Myocyte (in vitro differentiated cells): ENCODE measurements at places on chromosomes 4 and X. TPM values are rescaled to one million over a fixed set of nuclear protein-coding genes. Genes with fewer than 3 reads are reported as not detected.

The SAGE1 gene
- not detected in 2 replicates for total RNA-seq

- no peak for DNase-seq
These were observed 28.0 kb upstream of the AMOT start for GRCh38 chrX:112868586-112868985.

- no peak for DNase-seq
These were observed 6.8 kb downstream of the MSX1 start for GRCh38 chr4:4866124-4866865.

DNA sequence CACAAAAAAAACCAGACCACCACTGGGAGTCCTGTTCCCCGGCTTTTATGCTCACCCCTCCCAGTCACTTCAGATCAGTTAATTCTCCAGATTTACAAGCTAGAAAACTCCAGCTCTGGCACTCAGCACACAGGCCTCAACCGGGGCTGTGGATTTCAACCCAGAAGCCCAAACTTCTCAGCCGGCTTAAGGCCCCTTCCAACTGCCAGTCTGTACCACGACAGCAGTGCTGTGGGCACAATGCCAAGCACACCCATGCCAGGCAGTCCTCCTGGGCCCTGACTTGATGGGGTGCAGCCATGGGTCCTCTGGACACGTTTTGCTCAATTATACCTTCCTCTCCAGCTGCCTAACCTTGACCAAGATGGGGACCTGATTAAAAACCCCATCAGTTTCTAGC, 12.2 kb downstream of the SOD3 start:
- no peak for DNase-seq

DNA sequence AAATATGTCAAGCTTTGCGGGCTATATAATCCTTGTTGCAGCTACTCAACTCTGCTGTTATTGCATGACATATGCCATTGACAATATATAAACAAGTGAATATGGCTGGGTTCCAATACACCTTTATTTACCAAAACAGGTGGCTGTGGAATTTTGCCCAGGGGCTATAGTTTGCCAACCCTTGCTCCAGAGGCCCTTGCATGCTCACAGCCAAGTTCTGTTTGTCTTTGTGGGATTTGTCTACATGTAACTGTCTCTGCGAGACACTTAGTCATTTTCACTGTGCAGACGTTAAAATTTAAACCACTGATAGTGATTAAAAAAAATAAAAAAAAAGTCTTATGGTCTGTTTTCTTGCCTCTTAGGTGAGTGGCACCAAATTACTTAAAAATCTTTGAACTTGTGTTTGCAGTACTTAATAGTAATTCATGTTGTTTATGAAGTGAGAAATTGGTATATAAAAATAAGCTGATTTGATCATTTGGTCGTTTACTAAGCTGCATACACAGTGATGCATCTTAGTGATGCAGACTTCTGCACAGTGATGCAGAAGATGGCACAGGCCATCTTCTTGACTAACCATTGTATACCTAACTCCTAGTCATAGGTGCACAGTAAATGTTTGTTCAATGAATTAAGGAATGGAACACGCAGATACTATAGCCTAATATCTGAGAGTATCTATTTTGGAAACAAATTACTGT, 170.9 kb downstream of the FRMPD4 start:
- DNase-seq, result no peak

The CFAP99 gene
- not detected in 2 replicates for total RNA-seq

- DNase-seq, result no peak
These were observed 105.9 kb upstream of the GPRIN3 start for GRCh38 chr4:89413518-89413917.

The USP17L26 gene
- total RNA-seq, result not detected in 2 replicates

The RASSF6 gene
- not detected in 2 replicates for total RNA-seq

GRCh38 chr4:72582853-72583252, 13.8 kb upstream of the ADAMTS3 start:
- no peak for DNase-seq

The HTR2C gene
- not detected in 2 replicates for total RNA-seq

The FHIP1A gene
- total RNA-seq, result 1.2 and 9.9 TPM in 2 replicates

DNA sequence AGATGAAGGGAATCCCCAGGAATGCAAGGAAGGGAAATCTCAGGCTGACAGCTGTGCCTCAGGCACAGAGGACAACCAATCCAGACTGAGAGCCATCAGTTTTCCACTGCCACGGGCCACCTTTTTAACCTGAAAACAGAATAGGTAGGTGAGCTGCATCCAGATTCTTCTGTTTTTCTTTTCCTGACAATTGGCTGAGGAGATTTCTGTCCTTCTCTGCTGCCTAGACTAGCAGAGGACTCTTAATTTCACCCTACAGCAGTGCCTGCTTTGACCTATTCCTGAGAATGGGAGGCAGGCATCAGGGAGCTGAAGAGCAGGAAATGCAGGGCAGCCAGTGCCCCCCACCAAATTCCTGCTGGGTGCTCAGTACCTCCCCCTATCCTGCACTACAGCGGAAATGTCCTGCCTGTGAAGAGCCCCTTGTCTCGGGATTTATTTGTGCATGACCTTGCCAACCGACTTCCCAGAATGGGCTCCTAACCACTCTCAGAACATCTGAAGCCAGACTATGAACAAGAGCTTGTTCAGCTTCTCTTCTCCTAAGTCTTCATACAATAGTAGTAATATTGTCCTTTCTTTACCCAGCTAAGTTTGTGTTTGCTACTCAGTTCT, 65.1 kb downstream of the CASK start:
- no peak for DNase-seq

DNA sequence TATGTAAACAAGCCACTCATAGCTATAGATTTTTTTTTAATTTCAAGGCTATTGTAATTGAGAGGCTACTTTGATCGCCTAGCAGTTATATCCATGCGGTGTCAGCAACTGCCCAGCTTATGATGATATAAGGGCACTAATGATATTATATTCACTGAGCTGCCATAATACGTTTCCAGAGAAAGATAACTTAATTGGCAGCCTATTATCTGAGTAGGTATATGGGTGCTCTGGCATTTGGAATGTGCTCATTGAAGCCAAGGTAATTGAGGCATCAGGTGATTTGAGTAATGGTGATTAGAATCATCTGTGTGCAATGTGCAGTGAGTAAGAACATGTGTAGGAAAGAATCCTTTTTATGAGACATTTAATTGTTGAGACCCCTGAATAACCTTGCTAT, 490.0 kb downstream of the CENPC start:
- DNase-seq, result no peak

The TMA16 gene
- 34.9 and 35.0 TPM in 2 replicates for total RNA-seq

The MMGT1 gene
- 26.7 and 31.6 TPM in 2 replicates for total RNA-seq

GRCh38 chr4:74297539-74297938, 10.7 kb upstream of the EPGN start:
- no peak for DNase-seq

DNA sequence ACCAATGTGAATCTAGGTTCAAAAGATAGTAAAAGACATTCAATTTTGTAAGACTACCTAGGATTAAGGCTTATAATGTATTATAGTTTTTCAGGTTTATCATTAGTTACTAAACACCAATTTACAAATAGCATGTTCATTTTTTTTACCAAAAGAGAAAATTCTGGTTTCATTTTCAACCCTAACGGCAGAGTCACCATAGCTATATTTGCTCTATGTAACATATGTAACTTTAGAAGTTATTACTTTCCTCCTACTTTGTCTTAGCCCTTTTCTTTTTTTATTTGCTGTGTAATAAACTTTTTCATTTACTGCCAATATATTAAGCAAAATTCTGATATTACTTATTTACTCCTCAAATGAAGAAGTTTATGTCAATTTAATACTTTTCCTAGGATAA, 639.6 kb downstream of the ARAP2 start:
- DNase-seq, result no peak

The SNX25 gene
- total RNA-seq, result 12.9 and 16.7 TPM in 2 replicates

DNA sequence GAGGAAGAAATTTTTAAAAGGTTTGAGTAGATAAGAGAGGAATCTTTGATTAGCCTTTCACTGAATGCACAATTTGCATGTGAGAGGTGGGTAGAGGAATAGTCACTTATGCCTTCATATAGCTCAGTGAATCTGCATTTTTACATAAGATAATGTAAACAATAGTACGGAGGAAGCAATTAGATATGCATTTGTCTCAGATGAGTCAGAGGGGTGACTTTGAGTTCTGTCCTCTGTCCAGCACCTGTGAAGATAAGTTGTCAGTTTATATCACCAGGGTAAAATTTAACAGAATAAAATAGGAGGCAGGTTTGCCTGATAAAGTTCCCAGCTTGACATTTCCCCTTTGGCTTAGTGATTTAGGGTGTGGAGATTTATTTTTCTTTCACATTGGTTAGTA, 841.9 kb downstream of the PCDH18 start:
- no peak for DNase-seq

The SYNPO2 gene
- total RNA-seq, result 567 and 588 TPM in 2 replicates

- no peak for DNase-seq
These were observed 443.9 kb downstream of the KLHL4 start for GRCh38 chrX:87961471-87961870.

GRCh38 chrX:154902408-154902807, 16.3 kb downstream of the F8A1 start:
- no peak for DNase-seq

DNA sequence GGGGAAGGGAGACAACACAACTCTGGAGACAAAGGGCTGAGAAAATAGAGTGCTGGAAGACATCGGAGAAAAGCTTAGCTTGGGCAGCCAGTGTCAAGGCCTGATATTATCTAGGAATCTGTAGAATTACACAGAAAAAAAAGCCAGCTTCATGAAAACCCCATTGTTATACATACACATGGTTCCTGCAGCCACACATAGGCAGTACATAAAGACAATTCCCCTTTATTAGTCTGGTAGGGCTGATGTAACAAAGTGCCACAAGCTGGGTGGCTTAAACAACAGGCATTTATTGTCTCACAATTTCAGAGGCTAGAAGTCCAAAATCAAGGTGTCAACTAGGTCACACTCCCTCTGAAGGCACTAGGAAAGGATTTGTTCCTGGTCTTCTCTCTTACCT, 503.5 kb downstream of the MID1IP1 start:
- no peak for DNase-seq

DNA sequence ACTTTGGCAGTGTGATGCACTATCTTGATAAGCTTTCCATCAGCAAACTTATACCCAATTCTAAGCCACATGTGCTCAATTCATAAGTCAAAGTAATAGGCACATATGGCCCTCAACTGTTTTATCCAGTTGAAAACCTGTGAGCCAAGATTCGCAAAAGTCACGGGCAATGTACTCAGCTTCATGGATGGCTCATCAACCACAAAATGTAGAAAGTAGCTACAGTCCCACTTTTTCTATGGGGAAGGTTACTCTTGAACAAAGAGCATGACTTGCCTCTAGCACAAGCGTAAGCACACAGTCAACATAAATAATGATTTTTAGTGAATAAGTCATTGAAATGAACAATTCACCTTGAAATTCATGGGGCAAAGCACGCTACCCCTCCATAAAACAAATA, 25.1 kb upstream of the DDX53 start:
- no peak for DNase-seq

- DNase-seq, result no peak
These were observed 2.0 kb upstream of the HELT start for GRCh38 chr4:185016101-185016940.

DNA sequence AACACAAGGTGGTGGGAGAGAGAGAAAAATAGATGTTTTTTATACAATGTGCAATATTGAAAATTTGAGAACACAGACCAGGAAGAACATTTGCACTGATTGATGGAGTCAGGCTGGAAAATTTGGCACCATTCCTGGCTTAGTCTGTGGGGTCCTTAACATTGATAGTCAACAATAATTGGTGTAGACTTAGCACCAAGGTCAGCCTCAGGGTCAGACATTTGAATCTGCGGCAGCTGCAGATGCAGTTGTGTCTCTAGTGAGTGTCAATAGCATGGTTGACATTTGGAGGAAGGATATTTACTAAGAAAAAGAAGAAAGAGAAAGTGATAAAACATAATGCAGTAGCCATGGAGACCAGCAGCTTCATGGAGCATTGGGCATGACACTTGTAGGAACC, 31.5 kb upstream of the GLRA3 start:
- peak; percentile 14 for DNase-seq

The SNCA gene
- total RNA-seq, result 0.19 TPM in 1 of 2 replicates, not detected in the other

DNA sequence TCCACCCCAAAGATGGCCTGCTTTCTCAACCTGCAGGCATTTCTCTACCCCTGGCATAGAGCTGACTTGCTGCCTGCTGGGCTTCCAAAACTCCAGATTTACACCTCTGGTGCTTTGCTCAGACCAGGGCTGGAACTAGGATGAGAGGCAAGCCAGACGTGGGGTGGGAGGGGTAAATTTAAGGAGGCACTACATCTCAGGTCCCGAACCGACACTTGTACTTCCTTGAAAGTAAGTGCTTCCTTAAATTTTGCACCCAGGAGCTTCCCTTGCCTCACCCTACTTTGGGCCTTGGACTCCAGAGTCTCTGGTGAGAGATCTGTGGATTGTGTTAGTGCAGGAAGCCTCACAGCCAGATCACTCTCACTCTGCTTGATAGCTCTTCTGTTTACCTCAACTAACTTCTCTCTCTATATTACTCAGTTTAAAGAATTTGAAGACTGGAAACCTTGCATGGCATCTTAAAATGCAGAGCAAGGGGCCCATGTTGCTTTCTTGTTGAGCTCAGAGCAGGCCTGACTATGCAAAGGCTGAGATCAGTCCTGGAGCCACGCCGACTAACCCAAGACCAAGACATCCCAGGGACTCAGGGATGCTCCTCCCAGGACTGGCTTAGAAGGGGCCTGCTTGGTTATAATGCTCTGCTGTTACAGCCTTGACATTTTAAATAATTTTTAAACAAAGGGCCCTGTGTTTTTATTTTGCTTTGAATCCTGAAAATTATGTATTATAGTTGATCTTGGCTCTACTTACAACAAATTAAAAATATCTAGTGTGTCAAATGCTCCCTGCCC, 145.0 kb upstream of the LEF1 start:
- DNase-seq, result no peak

- no peak for DNase-seq
These were observed 31.4 kb downstream of the EVC start for GRCh38 chr4:5742388-5742787.

DNA sequence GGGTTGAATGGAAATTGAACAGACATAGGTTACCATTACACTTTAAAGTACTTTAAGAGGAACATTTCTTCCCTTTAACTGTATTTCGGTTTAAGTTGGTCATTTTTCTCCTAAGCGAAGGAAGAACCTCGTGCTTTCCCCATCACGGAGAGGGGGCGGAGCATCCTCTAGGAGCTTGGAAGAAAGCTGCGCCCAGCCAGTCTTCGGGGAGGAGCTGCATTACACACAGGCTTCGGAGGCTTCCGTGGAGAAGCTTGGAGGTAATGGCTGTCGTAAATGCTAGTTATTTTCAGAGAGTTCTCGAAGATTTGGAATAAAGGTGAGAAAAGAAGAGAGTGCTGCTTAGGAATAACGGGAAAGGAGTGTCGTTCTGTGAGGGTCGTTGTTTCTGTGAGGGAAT, at the start of gene PWWP3B:
Gene PWWP3B (plus strand): TSS at position 199 of the 400 bp plus-strand sequence. CDS start 37,128 bp downstream, outside the sequence.
- DNase-seq, result peak; percentile 53

The CCDC158 gene
- not detected in 2 replicates for total RNA-seq

The PRSS12 gene
- total RNA-seq, result 1.5 and 7.3 TPM in 2 replicates

DNA sequence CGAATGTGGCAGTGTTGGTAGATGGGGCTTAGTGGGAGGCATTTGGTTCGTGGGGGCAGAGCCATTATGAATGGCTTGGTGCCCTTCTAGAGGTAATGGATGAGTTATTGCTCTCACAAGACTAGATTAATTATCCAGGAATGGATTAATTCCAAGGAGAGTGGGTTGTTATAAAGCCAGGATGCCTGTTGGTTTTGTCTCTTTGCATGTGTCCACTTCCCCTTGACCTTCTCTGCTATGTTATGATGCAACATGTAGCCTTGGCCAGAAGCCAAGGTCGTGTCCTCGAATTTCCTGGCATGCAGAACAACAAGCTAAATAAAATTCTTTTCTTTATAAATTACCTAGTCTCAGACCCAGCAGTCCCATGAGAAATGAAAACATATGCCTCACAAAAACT, 111.2 kb upstream of the PLS3 start:
- DNase-seq, result peak; percentile 48

The PAGE4 gene
- not detected in 2 replicates for total RNA-seq

The PCYT1B gene
- 0.08 and 0.21 TPM in 2 replicates for total RNA-seq
